ENCODE measurements at places on chromosomes 1 and 21.

DNA sequence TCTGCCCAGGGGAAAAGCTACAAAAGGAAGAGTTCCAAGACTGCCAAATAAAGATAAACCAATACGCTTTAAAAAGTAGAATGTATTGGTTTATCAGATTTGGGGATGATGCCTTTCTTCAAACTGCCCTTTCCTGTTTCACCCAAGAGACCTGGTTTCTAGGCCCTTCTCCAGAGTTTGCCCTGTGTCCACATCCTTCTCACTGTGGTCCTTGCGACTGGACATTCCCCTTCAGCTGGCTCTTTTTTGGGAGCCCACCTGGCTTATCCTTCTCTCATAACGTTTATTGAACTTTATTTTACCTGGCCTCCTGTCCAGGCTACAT, 490 bp upstream of the CZIB start:
- DNase-seq = no peak

GRCh38 chr1:240739139-240739538, 127.2 kb upstream of the GREM2 start:
- DNase-seq = no peak

- DNase-seq = no peak
Observed at GRCh38 chr21:42731264-42732032, 78.0 kb downstream of the PDE9A start.

DNA sequence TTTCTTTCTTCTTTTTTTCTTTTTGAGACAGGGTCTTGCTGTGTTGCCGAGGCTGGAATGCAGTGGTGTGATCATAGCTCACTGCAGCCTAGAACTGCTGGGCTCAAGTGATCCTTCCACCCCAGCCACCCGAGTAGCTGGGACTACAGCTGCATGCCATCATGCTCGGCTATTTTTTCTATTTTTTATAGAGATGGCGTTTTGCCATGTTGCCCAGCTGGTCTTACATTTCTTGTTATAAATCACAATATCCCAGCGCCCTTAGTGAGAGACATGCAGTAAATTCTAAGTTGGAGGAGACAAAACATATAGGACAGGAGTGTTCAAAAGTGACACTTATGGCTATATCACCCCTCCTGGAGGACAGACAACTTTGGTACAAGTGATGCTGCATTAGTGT, 31.3 kb upstream of the ACTN2 start:
- no peak for DNase-seq

GRCh38 chr1:115251856-115252255, 86.2 kb downstream of the NGF start:
- no peak for DNase-seq

DNA sequence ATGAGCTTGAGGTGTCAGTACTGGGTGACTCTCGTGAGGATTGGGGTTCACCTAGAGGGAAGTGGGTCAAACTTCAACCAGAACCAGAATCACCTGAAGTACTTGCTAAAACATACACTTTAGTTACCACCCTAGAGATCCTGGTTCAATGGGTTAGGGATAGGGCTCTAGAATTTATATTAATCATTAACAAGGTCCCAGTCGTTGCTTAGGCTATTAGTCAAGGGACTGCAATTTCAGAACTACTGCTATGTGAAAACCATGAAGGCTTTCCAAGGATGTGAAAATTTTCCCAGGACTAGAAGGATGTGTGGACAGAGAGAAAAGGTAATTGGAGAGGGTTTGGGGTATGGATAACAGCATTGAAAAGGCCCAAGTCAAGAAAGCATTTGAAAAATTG, 162.6 kb downstream of the GRIK1 start:
- no peak for DNase-seq

- DNase-seq = no peak
Observed at GRCh38 chr1:177984761-177985160, 14.9 kb upstream of the SEC16B start.

DNA sequence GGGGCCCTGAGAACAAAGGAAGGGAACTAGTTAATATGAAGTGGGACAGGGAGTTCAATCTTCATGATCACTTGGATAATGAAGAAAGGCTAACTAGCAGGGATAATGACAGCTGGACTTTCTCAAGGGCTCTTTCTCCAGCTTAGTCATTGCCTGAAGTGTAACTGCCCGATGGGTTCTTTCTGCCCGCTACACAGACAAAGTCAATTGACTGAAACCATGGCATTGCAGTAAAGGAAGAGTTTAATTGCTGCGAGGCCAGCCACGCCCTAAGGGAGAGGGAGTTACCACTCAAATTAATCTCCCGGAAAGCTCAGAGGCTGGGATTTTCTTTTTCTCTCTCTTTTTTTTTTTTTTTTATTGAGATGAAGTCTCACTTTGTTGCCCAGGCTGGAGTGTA, 16.6 kb upstream of the SLC2A5 start:
- DNase-seq = no peak

GRCh38 chr1:145891143-145891542, 5.5 kb upstream of the ANKRD35 start:
- DNase-seq = no peak

DNA sequence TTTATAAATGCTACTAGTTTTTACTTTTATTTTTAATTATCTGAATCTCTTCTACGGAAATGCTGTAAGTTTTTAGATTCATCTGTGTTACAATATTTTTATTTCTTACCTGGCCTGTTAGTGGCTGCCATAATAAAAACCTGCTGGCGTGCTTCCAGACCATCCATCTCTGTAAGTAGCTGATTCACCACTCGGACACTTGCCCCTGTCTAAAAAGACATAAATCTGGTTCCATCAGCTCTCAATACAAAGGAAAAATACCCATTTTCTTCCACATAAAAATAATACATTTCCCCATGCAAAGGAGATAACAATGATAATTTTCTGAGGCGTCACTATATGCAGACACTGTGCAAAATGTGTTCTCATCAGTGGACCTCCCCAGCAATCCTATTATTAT, 62.0 kb downstream of the NVL start:
- peak; percentile 51 for DNase-seq

GRCh38 chr1:211378844-211379243, 52.2 kb downstream of the TRAF5 start:
- no peak for DNase-seq

DNA sequence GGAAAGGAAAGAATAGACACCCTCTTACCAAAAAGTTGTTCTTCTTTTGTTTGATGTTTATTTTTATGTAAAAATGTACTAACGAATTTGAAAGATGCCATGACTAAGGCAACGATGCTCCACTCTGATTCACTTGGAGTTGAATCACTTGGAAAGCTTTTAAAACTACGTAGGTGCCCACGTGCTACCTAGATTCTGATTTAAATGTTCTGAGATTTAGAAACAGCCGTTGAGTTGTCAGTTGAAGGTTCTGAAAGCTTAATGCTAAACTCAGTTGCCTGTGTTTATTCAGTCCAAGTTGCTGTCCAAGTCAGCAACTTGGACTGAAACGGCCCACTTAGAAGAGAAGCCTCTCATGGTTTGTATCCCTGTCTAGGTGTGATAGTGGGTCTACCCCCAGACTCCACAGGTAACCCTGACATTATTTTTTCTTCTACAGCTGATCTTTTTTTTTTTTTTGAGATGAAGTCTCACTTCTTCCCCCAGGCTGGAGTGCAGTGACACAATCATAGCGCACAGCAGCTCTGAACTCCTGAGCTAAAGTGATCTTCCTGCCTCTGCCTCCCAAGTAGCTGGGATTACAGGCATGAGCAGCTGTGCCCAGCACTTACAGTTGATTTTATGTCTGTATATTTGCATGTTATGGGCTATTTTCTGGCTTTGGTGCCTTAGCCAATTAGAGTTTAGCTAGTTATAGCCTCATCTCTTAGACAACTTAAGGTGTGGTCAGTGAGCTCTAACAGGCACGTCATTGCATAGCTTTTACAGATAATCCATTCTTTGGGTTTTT, 1.4 kb upstream of the VAMP4 start:
- DNase-seq = no peak

GRCh38 chr21:41158026-41158425, 9.9 kb upstream of the BACE2 start:
- no peak for DNase-seq

- DNase-seq = peak; percentile 70
Observed at GRCh38 chr1:16921391-16922185, at the start of gene CROCC. Gene CROCC, plus strand, starts transcription at chr1:16921931. Its CDS starts 88 bp downstream, at chr1:16922019.

DNA sequence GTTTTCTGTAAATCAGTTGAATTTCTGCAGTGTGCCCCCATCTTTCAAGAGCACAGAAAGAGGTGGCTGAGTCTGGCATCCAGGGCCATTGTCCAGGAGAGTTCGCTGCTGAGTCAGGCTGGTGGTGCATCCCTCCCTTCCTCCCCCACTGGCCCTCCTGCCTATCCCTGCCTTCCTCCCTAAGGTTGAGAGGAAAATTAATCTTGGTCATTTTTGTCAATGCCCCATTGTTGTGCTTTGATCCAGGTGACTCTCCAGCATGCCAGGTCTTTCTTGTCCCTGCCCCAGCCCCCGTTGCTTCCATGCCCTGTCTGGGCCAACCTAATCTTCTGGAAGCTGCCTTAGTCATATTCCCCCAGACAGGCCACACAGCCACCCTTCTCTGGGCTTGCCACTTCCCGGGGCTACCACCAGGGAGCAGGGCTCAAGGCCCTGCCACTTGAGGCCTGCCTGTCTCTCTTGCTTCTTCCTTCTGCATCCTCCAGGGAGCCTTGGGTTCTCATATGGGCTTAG, 26.6 kb downstream of the PROK1 start:
- DNase-seq = no peak

- no peak for DNase-seq
Observed at GRCh38 chr1:161238039-161238473, at the start of gene NR1I3. Gene NR1I3, minus strand, starts transcription at chr1:161238203. Its CDS starts 1,638 bp downstream, at chr1:161236565.

DNA sequence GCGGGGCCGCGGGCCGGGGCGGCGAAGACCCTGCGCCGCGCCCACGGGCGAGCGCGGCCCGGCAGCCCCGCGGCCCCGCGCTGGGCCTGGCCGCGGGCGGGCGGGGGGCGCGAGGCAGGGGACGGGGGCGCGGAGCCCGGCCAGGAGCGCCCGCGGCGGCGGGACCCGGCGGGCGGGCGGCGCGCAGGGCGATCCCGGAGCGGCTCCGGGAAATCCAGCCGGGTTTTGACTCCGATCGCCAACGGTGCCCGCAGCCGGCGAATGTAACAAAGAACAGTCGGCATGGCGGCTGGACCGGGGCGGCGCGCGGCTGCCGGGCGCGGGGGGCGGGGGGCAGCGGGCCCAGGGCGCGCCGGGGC, 334 bp downstream of the PRDM15 start:
- peak; percentile 75 for DNase-seq

DNA sequence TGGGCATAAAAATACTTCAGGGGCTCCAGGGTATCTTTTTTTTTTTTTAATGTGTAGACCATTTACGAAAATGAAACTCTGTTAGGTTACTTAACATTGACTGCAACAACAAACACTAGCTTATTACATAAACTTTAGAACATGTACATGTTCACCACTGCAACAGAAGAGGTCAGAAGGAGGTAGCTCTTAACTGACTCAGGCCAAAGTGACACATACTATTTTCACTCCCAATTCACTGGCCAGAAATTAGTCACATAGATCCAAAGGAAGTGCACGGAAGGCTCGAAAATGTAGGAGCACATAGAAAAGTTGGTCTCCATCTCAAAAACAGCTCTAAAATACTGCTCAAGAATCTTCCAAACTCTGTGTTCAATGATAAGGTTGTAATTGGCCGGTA, 107.2 kb downstream of the AKT3 start:
- DNase-seq = no peak

- DNase-seq = no peak
Observed at GRCh38 chr1:43963890-43964289, 5.9 kb upstream of the DPH2 start.

GRCh38 chr1:33299461-33300155, 21.3 kb downstream of the A3GALT2 start:
- no peak for DNase-seq

DNA sequence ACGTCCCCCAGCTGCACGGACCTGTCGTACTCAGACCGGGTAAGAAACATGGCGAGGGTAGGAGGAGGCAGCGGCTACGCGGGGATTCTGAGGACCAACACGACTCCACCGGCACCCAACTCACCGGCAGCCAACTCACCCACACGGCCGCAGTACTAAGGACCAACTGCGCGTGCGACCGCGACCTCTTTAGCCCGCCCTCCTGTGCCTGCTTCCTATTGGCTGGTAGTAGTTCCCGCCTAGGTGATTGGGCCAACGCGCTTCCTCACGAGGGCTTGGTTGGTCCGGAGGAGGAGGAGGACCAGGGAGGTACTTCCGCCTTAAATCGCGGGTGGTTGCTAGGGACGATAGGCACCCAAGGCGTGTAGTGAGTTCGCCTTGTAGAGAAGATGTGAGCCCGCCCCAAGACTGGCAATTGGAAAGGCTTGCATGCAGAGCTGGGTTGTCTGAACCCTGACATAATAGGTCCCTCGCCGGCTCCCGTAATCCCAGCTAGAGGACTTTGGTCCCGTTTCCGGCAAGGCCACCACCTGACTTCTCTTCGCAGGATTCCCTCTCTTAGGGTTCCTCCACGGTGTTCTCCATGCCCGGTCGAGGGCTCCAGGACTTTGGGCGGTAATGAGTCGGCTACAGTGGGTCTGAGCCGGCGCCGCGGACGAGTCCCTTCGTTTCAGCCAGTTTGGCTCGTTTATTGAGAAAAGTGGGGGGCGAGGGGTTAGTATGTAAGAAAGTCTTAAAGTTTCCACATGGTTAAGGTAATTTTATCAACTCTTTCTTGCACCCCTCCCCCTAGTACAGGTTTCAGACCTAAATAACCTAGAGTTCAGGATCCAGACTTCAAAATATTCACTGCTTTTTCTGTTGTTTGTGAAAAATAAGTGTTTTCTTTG, at the start of gene PSMA5:
Gene PSMA5, minus strand, starts transcription at position 168 of the 890 bp plus-strand sequence. Its CDS starts 118 bp downstream, at position 50.
- peak; percentile 97 for DNase-seq

DNA sequence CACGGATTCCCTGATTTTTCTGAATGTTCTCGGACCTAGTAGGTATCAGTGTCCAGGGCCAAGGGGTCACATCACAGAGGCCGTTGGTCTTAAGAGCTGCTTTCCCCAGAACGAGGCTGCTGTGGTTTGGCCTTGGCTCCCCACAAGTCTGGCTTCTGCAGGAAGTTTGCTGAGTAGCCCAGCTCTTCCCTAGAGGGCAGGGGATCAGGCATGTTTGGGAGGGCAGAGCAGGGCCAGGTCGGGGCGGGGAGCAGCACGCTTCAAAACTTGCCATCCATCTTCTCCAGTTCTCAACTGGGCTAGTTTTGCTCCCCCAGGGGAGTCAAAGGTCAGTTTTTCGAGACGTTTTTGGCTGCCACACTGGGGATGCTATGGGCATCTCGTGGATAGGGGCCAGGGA, 37.0 kb downstream of the MAN1C1 start:
- DNase-seq = no peak

DNA sequence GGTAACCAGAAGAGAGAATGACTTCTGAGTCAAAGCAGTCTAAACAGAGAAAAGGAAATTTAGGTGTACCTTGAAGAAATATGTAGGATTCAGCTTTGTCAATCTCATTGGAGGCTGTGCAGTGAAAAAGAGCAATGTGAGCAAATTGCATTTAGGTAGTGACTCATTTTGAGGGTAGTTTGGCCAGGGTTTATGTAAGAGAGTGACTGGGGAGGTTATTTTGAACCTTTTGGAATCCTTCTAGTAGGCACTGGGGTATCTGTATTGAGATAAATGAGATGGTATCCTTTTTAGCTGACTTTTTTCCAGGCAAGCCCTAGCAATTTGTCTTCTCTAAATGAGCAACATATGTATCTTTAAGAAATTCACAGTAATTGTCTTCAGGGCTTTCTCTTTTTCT, 95.9 kb downstream of the DISP1 start:
- no peak for DNase-seq

GRCh38 chr1:246162560-246162959, 344.5 kb downstream of the SMYD3 start:
- DNase-seq = no peak

- DNase-seq = no peak
Observed at GRCh38 chr1:22611530-22611947, 24.9 kb upstream of the C1QA start.

- no peak for DNase-seq
Observed at GRCh38 chr1:66217561-66217960, 316.4 kb upstream of the SGIP1 start.

All from NCI-H2227 treated with DMSO at 0.1 percent for 48 hours (cell line).